Ascending aorta (tissue), 2 donors: ENCODE measurements at places on chromosomes 5 and 9. TPM values are rescaled to one million over a fixed set of nuclear protein-coding genes. Genes with fewer than 3 reads are reported as not detected.
A peak's percentile ranks its signal among the peaks of the same experiment; 100 is the strongest.

The CREBRF gene
- total RNA-seq: 16.3 TPM

The PCDH12 gene
- 7.2 TPM for total RNA-seq

- peaks cover 5% of the 10 kb centered on the region for H3K4me1 ChIP-seq
- peak overlapping the region; percentile 61 for H3K27ac ChIP-seq
- no peaks in the 10 kb centered on the region for H3K27me3 ChIP-seq
- H3K36me3 ChIP-seq: no peaks in the 10 kb centered on the region
- no peak for DNase-seq
- no peak overlapping the region for H3K4me3 ChIP-seq
Measured at GRCh38 chr5:72478684-72479083, 28.5 kb downstream of the ZNF366 start.

DNA sequence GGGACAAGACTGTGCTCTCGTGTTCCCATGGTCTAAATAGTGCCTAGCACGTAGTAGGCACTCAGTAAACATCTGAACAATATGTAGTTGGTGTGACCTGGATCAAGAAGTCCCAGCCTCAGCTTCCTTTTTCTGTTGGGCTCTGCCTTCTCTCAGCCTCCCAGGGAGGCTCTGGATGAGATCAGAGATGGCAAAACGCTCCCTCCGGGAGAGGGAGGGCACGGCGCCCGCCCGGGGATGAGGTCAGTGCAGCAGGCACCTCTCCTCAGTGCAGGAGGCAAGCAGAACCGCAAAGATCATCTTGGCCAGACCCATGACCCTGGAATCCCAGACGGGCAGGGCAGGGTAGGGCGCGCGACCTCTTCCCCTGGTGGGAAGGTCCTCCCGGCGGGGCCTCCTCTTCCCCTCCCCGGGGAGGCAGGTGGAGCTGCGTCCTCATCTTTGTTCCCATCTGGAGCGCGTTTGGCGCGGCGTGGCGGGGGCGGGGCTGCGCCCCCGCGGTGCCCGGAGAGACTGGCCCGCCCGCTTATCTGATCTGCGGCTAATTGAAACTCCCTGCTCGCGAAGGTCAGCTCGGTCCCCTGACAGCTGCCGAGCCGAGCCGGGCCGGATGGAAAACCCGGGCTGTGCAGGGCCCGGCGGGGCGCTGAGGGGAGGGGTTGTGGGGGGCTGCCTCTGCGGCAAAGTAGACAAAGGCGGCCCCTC, 60.9 kb downstream of the CXXC5 start:
- DNase-seq: peak; percentile 90
- no peaks in the 10 kb centered on the region for H3K27me3 ChIP-seq
- peak overlapping the region; percentile 48 for H3K4me3 ChIP-seq
- H3K4me1 ChIP-seq: peaks cover 27% of the 10 kb centered on the region
- H3K27ac ChIP-seq: peak overlapping the region; percentile 71
- H3K36me3 ChIP-seq: no peaks in the 10 kb centered on the region

GRCh38 chr9:75088646-75089372, 495 bp downstream of the OSTF1 start:
- H3K27ac ChIP-seq: peak overlapping the region; percentile 92
- no peaks in the 10 kb centered on the region for H3K27me3 ChIP-seq
- H3K36me3 ChIP-seq: no peaks in the 10 kb centered on the region
- H3K4me3 ChIP-seq: peak overlapping the region; percentile 99

The ERCC8 gene
- 2.3 TPM for total RNA-seq

The SEC16A gene
- 66.1 TPM for total RNA-seq
